Activated CD4-positive, alpha-beta T cell treated with anti-CD3 and anti-CD28 coated beads for 24 hours (primary cell): ENCODE measurements at places on chromosomes 5 and 9.
A peak's percentile ranks its signal among the peaks of the same experiment; 100 is the strongest.

GRCh38 chr5:163695830-163696578 lies 190.6 kb downstream of the MAT2B start:
- DNase-seq, result no peak

- no peak for DNase-seq
Observed at GRCh38 chr9:35257986-35258659, 96.3 kb downstream of the UNC13B start.

DNA sequence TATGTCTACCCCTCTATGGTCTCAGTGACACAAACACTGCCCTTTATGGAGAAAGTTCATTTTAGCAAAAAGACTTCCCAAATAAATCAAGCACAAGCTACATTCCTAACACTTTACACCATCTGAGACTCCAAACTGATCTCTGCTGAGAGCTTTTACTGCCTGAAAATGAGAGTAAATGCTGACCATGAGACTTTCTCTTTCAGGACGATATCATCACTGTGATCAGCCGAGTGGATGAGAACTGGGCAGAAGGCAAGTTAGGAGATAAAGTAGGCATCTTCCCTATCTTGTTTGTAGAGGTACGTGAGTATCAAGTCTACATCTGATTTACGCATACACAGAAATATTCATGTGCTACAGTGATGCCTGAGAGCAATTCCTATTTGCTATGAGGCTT lies 67.5 kb downstream of the SH3RF2 start:
- DNase-seq, result no peak

- DNase-seq, result peak; percentile 58
Observed at GRCh38 chr5:139342423-139342723, 719 bp downstream of the PAIP2 start.

GRCh38 chr9:115250621-115251032 lies 132.7 kb upstream of the TNC start:
- DNase-seq, result no peak
